Stimulated activated CD8-positive, alpha-beta memory T cell treated with anti-CD3 and anti-CD28 coated beads, Interleukin-15, amount 100 ng/mL, for 1 hour (primary cell): ENCODE measurements at places on chromosomes 2 and 18.

GRCh38 chr18:34297287-34297686, 72.6 kb upstream of the NOL4 start:
- no peak for DNase-seq

DNA sequence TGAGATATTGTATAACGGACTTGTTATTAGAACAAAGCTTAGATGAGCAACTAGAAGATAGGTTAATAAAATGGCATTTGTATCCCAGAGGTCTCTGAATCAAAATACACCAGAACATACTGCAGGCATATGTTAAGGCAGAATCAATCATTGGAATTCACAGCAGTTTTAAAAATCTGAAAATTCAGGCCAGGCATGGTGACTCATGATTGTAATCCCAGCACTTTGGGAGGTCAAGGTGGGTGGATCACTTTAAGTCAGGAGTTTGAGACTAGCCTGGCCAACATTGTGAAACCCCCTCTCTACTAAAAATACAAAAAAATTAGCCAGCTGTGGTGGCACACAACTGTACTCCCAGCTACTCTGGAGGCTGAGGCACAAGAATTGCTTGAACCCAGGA, 405.2 kb downstream of the ZEB2 start:
- DNase-seq, result no peak

GRCh38 chr2:163345795-163346573, 389.8 kb downstream of the FIGN start:
- DNase-seq, result no peak

- DNase-seq, result no peak
Measured at GRCh38 chr2:54670485-54671009, 52.9 kb upstream of the EML6 start.

DNA sequence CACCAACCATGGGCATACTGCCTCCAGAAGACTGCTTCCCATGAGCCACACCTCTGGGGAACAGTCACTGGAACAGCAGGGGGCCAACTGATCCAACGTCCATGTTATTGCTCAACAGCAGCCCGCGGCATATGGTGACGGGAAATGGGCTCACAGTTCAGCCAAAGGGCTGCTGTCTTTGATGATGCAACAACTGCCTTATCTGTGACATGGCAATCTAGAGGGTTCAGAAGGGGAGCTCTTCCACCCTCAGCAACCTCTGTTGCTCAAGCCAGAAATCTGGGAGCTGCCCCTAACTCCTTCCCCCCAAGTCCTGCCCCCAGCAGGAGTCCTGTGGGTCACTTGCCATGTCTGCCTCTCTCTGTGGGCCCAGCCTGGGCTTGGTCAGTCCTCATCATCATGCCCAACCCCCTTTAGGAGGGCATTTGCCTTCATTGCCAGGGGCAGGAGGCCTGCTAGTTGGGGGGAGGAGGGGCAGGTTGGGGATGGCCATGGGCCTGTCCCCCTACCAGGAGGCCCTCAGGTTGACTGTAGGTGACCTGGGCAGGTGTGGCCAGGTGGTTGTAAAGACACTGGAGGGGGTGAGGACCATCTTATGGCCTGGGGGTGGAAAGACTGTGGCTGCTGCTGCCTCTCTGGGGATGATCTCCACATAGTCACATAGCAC, 212.9 kb downstream of the CYP26B1 start:
- DNase-seq, result no peak

DNA sequence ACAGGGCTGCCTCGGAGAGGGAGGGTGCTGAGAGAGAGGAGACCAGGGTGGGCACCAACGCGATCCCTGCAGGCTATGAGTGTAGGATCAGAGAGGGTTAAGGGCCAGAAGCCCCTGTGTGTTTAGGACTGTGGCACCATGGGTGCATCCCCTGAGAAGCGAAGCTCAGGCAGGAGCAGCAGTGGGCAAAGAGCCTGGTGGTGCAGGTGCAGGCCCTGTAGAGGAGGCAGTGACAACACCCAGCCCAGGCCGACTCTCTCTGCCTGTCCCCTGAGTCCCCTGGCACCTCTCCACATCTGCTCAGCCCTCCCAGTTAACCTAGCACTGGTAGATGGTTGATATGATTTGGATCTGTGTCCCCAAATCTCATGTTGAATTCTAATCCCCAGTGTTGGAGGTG, 139.8 kb downstream of the RNF152 start:
- DNase-seq, result no peak

DNA sequence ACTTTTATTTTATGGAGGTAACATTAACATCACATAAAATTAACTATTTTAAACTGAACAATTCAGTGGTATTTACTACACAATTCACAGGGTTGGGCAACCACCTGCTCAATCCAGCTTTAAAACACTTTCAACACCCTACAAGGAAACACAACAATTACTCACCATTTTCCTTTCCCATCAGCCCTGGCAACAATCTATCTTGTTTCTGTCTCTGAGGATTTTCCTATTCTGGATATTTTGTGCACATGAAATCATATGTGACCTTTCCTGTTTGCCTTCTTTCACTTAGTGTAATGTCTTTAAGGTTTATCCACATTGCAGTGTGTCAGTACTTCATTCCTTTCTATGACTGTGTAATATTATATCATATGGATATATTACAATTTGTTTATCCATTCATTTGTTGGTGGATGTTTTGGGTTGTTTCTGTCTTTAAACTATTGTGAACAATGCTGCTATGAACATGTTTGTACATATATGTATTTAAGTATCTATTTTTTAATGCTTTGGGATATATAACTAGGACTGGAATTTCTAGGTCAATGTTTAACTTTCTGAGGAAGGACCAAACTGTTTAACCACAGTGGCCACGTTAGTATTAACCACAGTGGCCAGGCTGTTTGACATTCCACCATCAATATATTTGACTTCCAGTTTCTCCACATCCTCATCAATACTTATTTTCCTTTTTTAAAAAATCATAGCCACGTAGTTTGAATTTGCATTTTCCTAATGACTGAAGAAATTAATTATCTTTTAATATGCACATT, 72.4 kb upstream of the KIF5C start:
- DNase-seq, result no peak

DNA sequence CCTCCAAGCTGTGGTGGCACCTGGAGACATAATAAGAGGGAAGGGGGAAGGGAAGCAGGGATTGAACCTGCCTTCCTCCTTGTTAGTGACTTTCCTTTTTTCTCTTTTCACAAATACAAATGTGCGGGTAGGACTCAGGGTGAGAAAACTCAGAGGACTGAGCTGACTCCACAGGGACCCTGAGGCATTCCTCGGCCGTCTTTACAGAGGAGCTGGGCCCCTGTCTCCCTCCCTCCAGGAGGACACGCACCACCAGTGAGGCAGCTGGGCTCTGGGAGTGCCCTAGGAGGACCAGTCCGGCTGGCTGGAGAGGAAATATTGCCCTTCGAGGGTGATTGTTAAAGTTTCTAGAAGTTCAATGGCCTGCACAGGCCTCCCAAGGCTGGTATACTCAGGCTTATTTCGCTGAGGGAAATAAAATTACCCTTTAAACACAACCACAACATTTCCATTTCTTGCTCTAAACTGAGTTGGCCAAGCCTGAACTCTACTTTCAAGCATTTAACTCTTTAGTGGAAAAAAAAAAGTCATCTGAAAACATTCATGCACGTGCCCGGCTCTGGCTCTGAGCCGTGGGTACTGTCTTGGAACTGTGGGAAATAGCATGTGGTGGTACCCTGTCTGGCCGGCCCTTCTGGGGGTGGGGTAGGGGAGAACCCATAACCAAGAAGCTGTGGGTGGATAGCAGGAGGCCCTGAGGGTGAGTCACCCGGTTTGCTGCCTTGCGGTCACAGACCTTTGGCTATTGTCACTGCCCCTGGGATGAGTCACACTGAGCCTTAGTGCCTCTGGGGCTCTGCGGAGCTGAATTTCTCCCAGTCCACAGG, 116.0 kb downstream of the COPS8 start:
- no peak for DNase-seq

- no peak for DNase-seq
Measured at GRCh38 chr2:64493788-64494187, 30.3 kb upstream of the AFTPH start.

GRCh38 chr2:168789776-168790175, 12.7 kb upstream of the NOSTRIN start:
- DNase-seq, result no peak

DNA sequence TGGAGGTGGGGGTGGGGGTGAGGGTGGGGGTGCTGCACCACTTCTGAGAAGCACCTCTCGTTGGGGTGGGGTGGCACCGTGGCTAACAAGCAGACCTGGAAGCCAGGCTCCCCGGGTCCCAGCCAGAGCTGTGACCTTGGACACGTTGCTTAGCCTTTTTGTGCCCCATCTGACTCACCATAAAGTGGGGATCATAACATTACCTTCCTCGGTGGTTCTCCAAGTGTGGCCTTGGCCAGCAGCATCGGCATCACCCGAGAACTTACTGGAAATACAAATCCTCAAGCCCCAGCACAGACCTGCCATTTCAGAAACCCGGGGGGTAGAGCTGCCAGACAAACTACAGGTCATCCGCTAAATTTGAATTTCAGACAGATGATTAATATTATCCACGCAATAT, 58.7 kb upstream of the SLC66A3 start:
- no peak for DNase-seq

- no peak for DNase-seq
Measured at GRCh38 chr2:109558076-109558882, 55.5 kb downstream of the SEPTIN10 start.

- DNase-seq, result no peak
Measured at GRCh38 chr2:56448403-56449001, 264.7 kb downstream of the CCDC85A start.

DNA sequence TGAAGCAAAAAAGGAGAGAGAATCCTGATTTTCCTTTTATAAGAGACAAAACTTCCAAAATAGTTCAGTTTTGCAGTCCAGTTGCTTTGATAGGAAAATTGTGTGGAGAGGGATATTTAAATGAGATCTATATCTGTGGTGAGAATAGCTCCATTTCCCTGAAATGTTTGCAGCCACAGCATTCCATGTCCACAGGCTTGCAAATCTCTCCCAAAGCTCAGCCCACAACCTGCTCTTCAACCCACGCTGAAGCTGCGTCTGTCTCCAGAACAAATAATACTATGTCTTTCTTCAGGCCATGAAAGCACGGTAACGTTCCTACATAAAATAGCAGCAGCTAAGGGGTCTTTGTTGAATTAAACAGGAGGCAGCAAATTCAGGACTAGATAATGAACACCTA, 31.8 kb downstream of the TMEM17 start:
- no peak for DNase-seq

- no peak for DNase-seq
Measured at GRCh38 chr2:105438104-105438929, 39.5 kb upstream of the FHL2 start.

DNA sequence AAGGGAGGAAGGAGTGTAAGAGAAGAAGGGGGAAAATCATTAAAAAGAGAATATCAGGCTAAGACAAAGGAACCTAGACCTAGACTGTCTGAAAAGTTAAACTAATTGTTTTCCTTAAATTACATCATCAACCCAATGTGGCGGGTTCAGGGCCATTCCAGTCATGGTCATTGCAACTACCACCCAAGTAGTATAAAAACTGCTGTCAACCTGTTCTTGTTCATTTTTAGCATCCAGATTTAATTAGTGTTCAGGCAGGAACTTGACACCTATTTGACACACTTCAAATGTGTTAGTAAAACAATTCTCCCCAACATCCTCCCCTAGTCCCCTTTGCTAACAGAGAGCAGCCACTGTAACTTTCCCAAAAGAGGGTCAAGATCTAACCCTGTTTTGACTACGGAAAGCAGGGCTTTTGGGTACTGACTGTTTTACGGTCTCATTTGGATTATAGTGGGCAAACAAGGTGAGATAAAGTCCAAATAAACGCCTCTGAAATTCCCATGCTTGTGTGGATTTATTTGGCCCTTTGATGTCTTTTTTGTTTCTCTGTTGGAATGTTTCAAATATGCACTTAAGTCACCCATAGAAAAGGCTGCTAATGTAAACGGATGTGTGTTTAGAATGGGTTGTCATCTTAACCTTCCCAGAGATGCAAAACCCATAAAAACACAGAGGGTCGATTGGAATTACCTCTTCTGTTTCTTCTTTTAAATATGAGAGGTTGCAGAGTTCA, 19.3 kb upstream of the TANC1 start:
- DNase-seq, result no peak

- no peak for DNase-seq
Measured at GRCh38 chr2:100411841-100412292, 5.6 kb downstream of the CHST10 start.

GRCh38 chr18:68724021-68724420, 9.1 kb upstream of the TMX3 start:
- DNase-seq, result no peak

GRCh38 chr2:191778041-191778440, 68.8 kb downstream of the CAVIN2 start:
- DNase-seq, result no peak

GRCh38 chr18:13544953-13545352, 181.4 kb downstream of the FAM210A start:
- DNase-seq, result no peak

GRCh38 chr18:13610555-13611141, 115.7 kb downstream of the FAM210A start:
- DNase-seq, result no peak

- no peak for DNase-seq
Measured at GRCh38 chr2:121810959-121811853, 55.8 kb downstream of the TSN start.

DNA sequence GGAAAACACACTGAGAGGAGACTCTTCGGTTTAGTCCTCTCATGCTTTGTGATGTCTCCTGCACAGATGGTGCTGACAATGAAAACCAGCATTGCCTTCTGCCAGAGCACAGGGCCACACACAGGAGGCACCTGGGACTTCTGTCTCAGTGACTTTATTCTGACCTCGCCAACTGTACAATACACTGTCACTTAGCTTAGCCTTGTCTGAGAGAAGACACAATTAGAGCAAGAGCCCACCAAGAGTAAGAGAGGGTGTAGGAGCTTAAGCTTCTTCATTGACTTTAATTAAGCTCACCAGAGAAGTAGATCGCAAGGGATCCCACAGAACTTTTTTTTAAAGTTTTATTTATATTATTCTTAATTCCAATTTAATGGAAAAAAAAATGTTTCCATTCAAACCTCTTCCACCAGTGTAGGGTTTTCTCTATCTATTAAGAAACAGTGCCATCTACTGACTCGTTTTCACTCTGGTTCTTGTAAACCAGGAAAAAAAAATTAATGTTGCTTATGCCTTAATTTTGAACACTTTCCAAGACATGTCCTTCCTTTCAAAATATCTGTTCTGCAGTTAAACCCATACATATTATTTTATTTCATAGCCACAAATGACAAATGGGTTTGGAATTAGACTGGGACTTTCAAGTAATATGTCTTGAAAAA, 42.4 kb upstream of the DDX18 start:
- DNase-seq, result no peak

GRCh38 chr18:2222270-2223185, 348.8 kb downstream of the METTL4 start:
- DNase-seq, result no peak

DNA sequence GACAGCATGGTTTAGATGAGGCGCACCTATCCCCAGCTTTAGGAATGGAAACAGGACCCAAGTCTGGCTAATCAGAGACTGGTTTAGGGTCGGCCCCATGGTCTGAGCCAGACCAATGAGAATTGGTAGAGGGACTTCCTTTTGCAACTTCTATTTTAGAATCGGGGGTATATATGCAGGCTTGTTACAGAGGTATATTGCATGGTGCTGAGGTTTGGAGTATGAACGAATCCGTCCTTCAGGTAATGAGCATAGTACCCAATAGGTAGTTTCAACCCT, 1.5 kb upstream of the BOLA3 start:
- no peak for DNase-seq

- no peak for DNase-seq
Measured at GRCh38 chr2:144475044-144475443, 44.9 kb downstream of the ZEB2 start.

GRCh38 chr2:129877289-129877741, 102.2 kb upstream of the RAB6C start:
- peak; percentile 72 for DNase-seq

- DNase-seq, result no peak
Measured at GRCh38 chr18:6728809-6729246, 688 bp upstream of the ARHGAP28 start.
